NCI-H524 treated with DMSO at 0.1 percent for 48 hours (cell line): ENCODE measurements at places on chromosomes 4 and X.

- no peak for DNase-seq
Observed at GRCh38 chr4:180437601-180438000, 1805.6 kb upstream of the TENM3 start.

- DNase-seq = no peak
Observed at GRCh38 chrX:72142794-72143608, 11.3 kb upstream of the RTL5 start.

- no peak for DNase-seq
Observed at GRCh38 chr4:26717332-26717731, 133.4 kb downstream of the TBC1D19 start.

- no peak for DNase-seq
Observed at GRCh38 chr4:48774760-48775710, 5.0 kb downstream of the FRYL start.

DNA sequence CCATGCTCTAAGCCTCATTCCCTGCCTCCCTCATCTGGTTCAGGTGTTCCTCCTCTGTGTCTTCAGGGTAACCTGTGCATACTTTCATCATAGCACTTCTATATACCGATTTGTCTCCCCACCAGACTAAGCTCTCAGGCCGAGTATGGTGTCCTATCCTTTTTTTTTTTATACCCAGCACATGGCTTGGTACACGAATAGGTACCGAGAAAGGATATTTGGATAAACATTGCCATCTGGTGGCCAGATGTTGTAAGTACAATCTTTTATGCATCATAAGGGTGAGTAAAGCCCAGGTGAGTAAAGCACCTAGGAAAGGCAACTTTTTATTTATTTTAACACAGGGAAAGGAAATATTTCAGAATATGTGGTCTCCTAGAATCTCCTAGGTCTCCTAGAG lies 68.4 kb downstream of the MID2 start:
- DNase-seq = no peak

- DNase-seq = no peak
Observed at GRCh38 chr4:28702571-28702970, 1841.9 kb downstream of the STIM2 start.

GRCh38 chr4:153643406-153644383 lies 40.4 kb upstream of the TLR2 start:
- peak; percentile 17 for DNase-seq

DNA sequence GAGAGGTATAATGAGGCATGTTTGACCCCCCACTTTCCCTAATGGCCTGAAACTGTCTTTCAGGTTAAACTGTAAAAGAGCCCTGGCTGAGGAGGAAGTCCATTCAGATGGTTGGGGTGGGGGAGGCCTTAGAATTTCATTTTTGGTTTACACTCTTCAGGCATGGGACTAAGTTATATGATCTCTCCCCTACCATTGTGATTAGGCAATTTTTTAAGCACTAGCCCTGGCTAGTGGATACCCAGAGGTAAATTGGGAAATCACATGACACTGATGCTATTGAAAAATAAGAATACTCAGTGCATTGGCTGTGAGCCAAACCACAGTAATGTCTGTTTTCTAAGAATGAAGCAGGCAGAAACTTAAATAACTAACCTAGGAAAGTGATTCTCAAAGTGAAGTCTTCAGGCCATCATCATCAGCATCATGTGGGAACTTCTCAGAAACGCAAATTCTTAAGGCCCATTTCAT lies 149.7 kb downstream of the RRAGB start:
- DNase-seq = no peak

- peak; percentile 46 for DNase-seq
Observed at GRCh38 chrX:136636121-136636520, 11.8 kb upstream of the CD40LG start.

- DNase-seq = no peak
Observed at GRCh38 chrX:17405225-17405969, 30.4 kb downstream of the NHS start.

GRCh38 chr4:40032785-40033184 lies 23.9 kb upstream of the N4BP2 start:
- no peak for DNase-seq

- DNase-seq = no peak
Observed at GRCh38 chr4:124642846-124643245, 69.7 kb downstream of the ANKRD50 start.

GRCh38 chr4:116073051-116073450 lies 959.6 kb upstream of the NDST4 start:
- DNase-seq = no peak

DNA sequence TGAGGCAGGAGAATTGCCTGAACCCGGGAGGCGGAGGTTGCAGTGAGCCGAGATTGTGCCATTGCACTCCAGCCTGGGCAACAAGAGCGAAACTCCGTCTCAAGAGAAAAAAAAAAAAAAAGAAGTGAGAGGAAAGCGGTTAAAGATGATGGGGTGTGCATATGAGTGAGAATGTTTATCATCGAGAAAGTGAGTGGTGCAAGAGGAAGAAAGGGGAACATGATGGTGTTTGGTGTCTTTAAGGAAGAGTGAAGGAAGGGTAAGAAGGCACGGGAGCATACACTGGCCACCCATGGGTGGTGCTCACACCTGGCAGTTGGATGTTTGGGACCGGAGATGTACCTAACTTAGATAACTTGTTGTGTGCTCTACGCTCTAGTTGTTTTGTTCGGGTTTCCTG lies 62.2 kb downstream of the STOX2 start:
- DNase-seq = no peak

DNA sequence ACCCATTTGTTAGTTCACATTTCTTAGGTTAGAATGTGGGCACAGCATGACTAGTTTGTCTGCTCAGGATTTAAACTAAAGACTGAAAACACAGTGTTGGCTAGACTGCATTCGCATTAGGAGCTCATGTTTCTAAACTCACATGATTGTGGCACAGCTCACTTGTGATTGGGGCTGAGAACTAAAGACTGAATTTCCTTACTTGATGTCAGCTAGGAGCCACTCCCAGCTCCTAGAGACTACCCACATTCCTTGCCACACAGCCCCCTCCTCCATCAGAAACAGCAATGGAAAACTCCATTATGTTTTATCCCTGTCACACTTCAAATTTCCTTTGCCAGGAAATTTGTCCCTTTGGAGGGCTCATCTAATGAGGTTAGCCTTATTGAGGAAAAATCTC lies 170.2 kb upstream of the NUDT6 start:
- no peak for DNase-seq

- DNase-seq = no peak
Observed at GRCh38 chrX:41716222-41716621, 7.8 kb upstream of the GPR82 start.

DNA sequence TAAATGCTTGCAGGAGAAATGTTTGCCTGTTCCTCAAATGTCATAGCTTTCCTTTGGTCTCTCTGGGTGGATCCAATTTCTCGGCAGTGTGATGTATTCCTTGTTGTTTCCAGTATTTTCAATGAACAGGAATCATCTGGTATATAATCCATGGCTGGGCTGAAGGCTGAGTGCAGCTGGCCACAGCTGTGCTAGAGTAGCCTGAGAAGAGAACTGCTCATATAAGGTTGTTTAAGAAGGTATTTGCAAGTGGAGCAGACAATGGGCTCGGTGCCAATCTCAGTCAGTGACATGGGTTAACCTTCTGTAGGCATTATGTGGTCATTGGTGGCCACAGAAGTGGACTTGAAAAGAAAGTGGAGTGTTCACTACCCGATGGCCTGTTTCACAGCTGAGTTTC lies 390.3 kb downstream of the SPRY1 start:
- DNase-seq = no peak

DNA sequence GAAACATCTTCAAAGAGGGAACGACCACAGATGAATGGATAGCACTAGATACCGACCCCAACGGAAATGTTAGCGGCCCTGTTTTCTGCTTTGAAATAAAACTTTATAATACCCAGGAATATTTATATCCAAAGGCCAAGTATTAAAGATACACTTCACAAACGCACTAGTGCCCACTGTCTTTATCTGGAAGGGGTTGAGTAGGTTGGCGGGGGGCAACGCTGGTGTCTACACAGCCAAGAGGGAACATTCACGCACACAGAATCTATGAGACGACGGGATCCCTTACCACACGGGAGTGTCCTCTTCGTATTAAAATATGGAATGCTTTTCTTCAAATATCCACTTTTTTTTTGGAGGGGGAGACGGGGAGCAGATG lies 3.3 kb downstream of the HAND2 start:
- DNase-seq = no peak

DNA sequence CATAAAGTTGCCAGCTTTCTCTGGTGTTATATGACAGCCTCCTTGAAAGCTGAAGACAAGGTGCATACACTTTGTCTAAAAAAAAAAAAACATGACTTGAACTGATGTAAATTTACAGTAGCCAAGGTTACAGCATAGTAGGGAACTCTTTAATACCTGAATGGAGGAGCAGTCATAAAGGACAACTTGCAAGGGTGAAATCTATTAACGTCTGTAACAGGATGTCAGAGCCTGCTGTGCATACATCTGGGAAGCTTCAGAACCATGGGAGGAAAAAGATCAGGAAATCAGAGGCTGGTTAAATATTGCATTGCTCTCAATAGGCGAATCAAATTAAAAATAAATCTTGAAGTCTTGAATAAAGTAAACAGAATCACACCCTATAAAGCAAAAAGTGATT lies 484.0 kb upstream of the CTSO start:
- no peak for DNase-seq

- no peak for DNase-seq
Observed at GRCh38 chrX:11351375-11352295, 58.4 kb downstream of the AMELX start.

DNA sequence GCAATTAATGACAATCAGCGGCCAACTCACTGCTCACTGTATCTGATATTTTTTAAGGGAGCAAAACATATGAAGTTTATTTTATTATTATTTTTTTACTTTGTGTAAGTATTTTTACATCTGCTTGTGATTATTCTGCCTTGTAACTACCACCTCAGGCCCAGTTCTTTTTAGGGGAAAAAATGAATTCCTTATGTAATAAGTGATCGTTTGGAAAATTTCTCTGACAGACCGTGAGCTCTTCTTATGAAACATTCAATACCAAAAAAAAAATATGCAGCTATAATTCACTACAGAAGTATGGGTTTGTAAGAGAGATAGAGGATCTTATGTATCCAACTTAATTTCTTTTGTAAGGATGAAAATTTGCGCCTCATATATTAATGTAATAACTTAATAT lies 33.5 kb upstream of the STOX2 start:
- no peak for DNase-seq

DNA sequence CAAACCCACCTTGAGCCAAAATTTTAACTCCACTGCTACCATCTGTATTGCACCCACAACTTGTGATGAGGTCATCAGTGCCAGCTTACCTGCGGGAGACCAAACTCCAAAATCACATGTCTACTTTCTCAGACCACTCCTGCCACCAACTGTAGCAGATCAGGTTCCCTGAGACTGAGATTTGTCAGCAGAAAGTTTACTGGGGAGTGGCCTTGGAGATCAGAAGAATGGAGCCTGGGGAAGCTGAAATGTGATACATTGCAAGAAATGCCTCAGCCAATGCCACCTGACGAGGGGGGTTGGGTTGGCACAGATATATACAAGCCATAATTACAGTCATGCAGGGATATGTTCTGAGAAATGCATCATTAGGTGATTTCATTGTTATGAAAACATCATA lies 19.1 kb downstream of the HAUS3 start:
- DNase-seq = no peak

DNA sequence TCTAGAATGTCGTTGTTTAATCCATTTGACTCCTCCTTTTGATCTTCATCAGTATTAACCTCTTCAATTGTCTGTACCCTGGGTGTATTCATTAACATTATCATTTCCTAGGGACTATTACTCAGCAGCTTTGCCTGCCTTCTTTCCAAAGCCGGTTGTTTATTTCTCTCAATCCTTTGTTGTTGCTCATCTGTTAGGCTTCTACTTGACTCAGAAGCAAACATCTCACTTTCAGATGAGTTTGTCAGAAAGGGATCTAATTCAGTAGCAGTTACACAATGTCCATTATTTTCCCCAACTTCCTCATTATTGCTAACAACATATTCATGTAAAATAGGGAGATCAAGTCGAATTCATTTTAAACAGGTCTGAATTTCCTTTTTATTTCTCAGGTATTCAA lies 22.1 kb upstream of the HSD17B10 start:
- no peak for DNase-seq

DNA sequence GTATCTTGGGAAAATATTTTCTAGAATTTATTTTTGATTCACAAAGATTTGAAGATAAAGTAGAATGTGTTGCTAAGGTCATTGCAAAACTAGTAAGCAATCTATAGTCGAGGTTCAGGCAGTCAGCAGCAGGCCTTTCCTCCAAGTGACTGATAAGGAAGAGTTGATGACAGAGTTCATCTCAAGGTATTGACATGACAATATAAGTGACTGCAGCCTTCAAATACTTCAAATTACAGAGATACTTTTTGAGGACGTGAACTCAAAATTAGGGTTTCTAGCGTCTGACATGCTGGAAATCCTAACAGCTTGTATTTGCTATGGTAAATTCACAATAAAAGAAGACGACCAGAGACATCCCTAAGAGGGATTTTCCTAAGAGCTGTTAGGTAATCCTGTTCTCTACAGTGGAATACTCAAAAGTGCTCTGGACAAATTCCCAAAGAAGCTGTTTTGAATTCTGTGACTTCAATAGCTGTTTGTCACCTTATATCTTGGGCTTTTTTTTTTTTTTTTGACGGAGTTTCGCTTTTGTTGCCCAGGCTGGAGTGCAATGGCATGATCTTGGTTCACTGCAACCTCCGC lies 7.4 kb downstream of the ARHGAP10 start:
- no peak for DNase-seq

- no peak for DNase-seq
Observed at GRCh38 chr4:105306158-105306781, 159.6 kb downstream of the TET2 start.

DNA sequence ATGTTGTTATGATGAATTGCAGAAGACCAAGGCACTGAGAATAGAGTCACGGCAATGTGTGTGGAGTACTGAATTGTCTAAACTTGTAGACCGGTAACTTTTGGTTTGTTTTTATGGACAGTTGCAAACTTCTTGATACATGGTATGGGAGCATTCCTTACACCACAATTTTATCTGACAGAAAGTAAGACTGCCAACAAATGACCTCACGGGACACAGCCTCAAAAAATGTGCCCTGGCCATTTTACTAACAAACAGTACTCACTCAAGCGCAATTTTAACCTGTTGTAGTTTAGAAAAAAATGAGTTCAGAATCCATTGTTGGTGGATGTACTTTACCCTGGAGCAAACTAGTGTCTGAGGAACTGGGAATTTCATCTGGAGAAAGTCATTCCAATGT lies 321.2 kb downstream of the CAMK2D start:
- DNase-seq = no peak

DNA sequence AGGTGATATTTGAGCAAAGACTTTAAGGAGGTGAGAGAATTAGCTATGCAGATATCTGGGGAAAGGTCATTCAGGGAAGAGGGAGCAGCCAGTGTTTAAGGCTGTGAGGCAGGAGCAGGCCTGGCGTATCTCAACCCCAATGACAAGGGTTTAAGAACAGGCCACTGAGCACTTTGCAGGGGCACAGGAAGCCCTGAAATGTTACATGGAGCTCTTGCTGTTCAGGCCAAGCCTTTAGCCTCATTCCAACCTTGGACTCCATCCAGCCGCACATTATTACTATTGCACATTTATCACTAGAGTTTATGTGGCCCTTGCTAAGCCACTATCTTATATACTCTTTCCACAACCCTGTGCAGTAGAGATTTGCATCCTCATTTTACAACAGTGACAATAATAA lies 114.0 kb downstream of the EFNB1 start:
- no peak for DNase-seq

- no peak for DNase-seq
Observed at GRCh38 chr4:21845663-21846062, 102.9 kb downstream of the KCNIP4 start.
